ENCODE measurements at places on chromosomes 6 and 20.

DNA sequence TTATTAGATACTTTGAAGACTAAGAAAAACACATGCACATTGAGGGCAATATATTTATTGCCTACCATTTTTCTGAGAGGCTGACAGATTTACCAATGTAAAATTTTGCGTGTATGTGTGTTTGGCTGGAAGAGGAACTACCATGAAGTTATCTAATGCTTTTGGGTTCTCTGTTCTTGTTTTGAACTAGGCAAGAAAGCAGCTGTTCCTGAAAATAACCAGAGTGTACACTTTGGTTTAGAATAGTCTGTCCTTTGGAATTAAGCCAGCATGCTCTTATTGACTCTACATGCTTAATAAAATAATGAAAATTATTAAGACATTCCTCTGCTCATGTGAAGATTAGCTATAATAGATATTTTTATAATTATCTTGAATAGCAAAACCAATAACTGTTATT is 129.2 kb downstream of the MYB start:
- no peak for DNase-seq

DNA sequence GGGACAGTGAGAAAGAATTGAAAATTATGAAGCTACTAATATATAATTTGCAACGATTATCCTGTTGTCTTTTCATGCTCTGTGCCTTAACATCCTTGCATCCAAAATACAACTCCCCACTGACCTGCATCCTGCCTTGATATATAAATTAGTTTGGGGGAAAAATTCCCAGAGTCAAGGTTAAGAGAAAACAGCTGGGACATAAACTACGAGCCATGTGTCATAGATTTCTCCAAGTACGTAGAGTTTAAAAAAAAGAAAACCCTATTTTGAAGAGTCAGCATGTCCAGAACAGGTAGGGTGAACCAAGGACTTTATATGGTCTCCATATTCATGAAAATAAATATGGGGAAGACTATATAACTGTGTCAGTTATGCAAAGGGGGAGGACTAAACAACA is 123.8 kb upstream of the MARCKS start:
- DNase-seq, result no peak

DNA sequence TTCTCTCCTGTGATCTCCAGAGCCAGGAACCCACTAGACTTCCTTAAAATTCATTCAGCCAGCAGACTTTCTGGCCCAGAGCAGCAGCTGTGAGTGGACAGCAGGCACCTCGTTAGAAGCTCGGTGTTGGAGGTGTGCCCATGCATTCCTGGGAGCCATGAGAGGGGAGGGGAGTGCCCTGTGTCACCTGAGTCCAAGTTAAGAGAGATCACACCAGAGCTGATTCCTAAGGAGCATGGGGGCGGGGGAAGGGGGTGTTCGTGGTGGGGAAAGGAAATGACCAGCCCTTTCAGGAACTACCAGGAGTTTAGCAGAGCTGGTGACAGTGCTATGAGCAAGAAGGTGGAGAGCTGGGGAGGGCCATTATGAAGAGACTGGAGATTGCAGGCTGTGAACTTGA is 46.9 kb downstream of the GFRA4 start:
- no peak for DNase-seq

DNA sequence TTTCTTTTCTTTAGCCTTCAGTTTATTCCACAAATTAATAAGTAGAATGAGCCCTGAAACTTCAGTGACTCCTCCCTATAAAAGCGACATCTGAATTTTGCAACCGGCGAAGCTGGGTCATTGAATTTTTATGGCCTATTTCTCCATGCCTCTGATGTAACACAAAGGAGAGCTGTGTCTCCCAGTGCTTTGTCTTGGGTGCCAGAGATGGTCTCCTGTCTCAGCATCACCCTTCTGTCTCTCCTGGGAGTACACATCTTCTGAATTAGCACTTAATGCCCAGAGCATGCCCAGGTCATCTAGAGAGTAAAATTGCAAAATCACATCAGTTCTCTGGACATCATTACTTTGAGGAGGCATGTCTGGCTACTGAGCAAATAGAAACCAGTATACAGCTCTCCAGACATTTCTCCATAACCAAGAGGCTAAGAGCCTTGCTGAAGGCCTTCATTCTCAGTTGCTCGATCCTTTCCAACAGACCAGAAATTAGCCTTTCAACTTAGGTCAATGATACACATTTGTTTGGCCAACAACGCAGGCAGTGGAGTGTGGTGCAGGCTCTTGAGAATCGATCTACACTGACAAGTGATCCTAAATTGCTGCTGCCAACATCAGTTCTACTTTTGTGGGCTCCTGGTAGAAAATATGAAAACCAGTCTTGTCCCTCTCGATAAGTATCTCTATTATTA is 176.0 kb upstream of the FOXQ1 start:
- peak; percentile 47 for DNase-seq

- no peak for DNase-seq
Measured at GRCh38 chr6:148074738-148075137, 267.9 kb upstream of the SASH1 start.

DNA sequence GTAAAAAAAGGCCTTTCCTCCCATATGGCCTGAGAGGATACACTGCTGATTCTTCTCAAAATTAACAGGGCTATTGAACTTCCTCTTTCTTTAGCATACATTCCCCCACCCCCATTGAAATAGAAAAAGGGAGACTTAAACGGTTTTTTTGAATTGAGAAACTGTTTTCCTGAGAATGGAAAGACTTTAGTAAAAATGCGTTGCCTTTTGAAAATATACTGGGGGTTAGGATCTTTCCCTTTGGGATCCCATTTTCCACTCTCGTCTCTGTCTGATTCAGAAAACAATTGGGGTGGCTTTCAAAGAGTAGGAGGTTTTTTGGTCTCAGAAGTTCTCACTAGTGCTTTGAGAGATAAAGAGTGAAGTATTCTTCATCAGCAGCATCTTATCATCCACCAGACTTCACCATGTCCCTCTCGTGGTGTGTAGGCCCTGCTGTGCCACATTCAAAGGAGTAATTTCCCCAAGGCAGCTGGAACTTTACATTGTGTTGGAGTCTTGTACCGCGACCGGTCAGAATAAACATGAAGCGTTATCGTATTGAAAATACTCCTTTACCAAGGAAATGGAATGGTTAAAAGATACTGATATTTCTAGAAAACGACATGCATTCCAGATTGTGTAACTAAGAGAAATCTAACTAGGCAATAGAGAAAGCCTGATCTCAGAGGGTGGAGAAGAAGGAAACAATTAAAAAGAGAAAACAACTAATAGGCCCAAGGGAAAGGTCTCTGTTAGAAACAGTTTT is 10.6 kb downstream of the MYB start:
- no peak for DNase-seq

DNA sequence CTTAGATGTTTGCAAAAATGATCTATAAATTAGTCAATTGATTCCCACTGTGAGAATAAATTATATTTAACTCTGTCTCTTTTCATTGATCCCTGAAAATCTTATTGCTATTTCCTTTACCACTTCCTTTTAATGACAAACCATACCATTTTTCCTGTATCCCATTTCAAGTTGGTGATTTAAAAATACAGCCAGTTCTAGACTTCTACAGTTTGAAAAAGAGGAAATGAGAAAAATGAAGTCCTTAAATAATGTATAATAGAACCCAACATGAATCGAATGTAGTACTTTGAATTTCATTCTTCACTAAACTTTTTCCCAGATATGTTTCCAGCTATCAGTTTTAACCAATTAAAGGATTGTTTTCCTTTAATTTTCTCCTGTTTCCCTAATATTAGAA is 29.5 kb upstream of the SDHAF4 start:
- DNase-seq, result no peak

- DNase-seq, result no peak
Measured at GRCh38 chr6:14517516-14518105, 400.0 kb downstream of the CD83 start.

DNA sequence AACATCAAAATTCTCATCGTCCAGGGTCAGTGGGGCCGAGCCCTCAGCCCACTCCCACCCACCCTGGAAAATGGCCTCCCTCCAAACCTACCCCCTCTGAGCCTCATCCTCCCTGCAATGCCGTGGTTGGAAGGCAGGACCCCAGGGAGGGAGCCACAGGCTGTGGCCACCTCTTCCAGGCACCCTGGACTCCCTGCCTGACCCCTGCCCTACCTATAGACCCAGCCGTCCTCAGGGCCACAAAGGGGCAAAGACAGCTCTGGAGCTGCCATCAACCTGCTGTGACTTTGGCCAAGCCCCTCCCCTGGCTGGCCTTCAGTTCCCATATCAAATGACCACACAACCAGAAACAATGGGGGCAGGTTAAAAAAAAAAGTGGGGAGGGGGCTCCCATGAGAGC is 2.3 kb upstream of the UCKL1 start:
- DNase-seq, result no peak

- DNase-seq, result no peak
Measured at GRCh38 chr20:32368925-32369324, 10.8 kb downstream of the ASXL1 start.

- DNase-seq, result no peak
Measured at GRCh38 chr6:30847971-30848436, 36.3 kb upstream of the DDR1 start.

- no peak for DNase-seq
Measured at GRCh38 chr6:169008641-169009257, 244.9 kb downstream of the THBS2 start.
